Hematopoietic multipotent progenitor cell treated with erythropoietin and hydrocortisone succinate and interleukin-3 and kit ligand, for 6 days (in vitro differentiated cells): ENCODE measurements at places on chromosomes 6 and 20.
A peak's percentile ranks its signal among the peaks of the same experiment; 100 is the strongest.

DNA sequence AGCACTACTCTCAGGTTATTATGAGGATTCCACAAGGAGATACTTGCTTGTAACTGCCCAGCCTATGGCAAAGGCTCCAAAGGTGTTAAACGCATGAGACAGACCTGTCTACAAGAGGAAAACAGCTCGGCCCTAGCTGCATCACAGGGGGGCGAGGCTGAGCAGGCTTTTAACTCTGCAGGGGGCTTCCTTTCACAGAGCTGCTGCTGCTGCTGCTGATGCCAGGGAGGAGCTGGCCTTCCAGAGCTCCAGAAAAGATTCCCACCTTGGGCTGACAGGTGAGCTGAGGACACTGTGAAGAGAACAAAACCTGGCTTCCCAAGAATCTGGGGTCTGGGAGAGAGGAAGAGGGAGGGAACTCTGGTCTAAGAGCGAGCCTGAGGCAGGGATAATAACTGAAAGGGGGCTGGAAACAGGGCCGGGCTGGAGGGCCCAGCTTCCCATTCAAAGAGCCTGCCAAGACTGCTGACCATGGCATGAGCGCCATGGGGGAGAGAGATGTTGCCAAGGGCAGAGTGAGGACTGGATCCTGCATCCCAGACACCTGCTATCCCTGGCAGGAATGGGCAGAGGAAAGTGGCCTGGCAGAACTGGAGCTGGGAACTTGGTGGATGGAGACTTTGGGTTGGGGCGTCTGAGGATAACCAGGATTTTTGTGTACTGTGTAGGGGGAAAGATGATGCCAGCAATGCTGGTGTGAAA lies 211.1 kb upstream of the LRFN2 start:
- DNase-seq = no peak

DNA sequence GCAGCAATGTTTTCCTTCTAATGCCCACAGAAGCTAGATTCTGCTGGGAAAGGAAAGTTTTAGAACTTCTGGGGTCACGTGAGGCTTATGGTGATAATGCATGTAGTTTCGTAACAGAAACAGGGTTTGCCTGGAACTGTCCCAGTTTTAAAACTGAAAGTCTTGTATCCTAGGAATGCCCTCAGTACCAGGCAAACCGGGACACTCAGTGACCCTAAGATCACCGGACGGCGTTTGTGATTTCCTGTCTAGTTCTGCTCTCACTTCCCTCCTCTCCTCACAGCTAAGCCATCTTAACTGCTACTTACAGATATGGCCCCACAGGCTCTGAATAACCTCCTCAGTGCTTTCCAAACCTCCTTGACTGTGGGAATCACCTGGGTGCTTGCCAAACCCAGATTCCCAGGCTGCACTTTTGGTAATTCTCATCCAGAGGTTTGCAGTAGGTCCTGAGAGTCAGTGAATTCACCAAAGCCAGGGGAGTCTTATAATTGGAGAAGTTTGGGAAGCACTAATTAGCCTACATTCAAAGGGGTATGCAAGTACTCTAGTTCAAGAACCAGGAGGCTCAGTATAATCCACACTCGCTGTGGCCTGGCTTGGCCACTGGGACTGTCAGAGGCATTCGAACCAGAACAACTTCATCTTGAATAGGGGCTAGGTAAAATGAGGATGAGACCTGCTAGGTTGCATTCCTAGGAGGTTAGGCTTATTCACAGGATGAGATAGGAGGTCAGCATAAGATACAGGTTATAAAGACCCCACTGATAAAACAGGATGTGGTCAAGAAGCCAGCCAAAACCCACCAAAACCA lies 231.6 kb upstream of the MYLIP start:
- no peak for DNase-seq

- DNase-seq = peak; percentile 95
Measured at GRCh38 chr20:4192378-4193068, 177.2 kb upstream of the RNF24 start.

- DNase-seq = no peak
Measured at GRCh38 chr20:14830899-14831298, 493.5 kb upstream of the FLRT3 start.

DNA sequence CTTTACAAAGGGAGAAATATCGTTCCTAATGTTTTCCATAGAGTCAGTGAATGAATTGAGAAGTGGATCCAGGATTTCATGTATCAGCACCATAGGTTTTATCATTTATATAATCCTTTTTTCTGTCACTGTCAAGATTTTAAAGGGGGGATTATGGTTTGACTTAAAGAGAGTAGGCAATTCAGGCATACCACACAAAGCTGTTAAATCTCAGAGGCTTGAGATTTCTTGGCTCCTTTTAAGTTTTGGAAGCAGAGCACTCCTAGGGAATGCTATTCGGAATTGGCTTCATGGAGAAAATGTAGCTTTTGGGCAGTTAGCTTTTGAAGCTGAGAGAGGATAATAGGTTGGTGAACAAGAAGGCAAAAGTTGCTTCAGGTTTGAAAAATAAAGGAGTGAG lies 274.7 kb downstream of the SOX4 start:
- DNase-seq = no peak
